ENCODE measurements at places on chromosomes 16 and 17.

DNA sequence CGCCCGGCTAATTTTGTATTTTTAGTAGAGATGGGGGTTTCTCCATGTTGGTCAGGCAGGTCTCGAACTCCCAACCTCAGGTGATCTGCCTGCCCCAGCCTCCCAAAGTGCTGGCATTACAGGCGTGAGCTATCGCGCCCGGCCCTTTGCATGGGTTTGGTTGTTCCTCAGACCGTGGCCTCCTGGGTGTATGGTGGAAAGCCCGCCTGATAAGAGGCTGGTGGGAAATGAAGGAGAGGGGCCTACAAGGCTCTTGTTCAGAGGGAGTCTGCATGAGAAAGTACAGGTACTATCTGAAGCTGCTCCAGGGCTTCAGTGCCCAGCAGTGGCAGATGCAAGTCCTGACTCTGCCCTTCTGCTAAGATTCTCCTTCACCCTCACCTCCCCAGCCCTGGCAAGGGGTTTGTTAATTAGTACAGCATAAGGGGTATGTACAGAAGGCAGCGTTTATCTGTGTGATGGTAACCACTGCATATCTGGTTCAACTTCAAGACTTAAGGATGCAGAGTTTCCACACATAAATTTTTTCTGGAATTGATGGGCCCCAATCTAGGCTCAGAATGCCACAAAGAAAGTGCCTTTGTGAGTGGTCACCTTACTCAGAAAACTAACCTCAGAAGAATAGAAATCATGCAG, 24.2 kb downstream of the GRB7 start:
- no peak for DNase-seq

DNA sequence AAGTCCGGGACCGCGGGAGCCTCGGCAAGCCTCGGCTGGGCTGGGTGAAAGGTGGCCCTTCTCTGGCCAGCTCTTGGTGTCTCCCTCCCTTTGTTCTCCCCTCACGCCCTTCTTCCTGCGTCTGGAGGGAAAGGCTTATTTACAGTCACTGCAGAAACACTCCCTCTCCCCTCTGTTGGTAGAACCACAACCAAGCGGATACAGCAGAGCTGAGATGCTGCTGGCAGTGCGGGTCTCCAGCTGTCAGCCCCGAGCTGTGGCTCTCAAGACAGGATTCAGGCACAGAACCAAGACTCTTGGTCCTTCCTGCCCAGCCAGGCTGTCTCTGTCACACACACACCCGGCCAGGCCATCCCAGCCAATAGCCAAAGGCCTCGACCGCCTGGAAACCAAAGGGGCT, 133.3 kb downstream of the ENGASE start:
- no peak for DNase-seq

- DNase-seq = no peak
Measured at GRCh38 chr17:50835301-50836234, at the start of gene WFIKKN2. Gene WFIKKN2 (plus strand): TSS chr17:50835586. CDS start chr17:50835938, 352 bp downstream.

DNA sequence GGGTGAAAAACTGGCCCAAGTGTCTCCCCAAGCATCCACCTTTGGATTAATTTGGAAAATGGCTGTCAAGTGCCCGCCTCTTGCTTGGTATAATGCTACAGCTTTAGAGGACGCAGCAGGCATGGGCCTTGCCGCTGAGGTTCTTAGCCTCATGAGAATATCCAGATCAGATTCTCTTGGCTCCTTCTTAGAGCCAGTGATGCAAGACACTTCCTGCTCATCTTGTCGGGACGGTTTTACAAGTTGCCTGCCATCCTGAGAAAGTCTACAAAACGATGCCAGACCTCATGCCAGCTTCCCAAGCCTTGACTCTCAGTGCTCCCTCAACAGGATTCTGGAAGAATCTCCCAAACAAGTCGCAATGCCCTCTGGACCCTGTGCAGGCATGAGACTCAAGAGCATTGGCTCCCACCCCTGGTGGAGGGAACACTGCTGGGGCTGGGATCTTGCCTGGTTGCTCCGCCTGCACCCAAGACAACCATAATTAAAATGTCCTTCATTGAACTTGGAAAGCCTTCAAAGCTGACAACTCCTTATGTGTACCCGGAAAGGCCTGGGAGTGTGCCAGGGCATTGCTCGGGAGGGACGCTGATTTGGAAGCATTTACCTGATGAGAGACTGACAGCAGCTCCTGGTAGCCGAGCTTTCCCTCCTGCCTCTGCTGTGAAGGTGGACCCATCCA, 25.8 kb upstream of the STH start:
- no peak for DNase-seq

DNA sequence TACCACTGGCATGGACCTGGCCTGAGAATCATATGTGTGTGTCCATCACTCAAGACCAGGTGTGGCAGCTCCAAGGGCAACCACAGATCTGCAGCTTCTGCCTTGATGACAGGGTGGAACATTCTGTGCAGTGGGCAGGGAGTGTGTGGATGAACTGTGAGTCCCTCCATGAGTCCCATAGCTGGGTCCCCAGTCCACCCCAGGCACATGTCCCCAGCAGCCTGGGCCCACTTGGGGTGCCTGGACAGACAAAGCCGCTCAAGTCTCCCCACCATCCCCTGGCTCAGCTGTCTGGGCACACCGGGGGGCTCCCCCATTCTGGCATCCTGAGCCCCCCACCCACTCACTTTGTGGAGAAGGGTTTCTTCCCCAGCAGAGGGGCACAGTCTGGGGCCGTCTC, 4.6 kb upstream of the KRT16 start:
- no peak for DNase-seq

GRCh38 chr16:5025171-5025632, 8.5 kb downstream of the NAGPA start:
- no peak for DNase-seq

DNA sequence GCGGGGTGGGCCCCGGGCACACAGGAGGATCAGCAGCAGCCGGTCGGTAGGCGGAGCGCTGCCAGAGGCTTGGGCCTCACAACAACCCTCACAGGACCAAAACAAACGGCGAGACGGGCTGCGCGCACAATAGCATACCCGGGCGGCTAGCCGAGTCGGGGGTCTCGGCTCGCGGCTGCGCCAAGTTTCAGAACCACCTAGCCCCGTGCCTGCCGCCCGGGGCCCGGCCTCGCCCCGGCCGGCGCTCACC, 732 bp downstream of the ULK2 start:
- peak; percentile 81 for DNase-seq
